ENCODE measurements at places on chromosomes 12 and 14. TPM values are rescaled to one million over a fixed set of nuclear protein-coding genes. Genes with fewer than 3 reads are reported as not detected.

KRT78 gene
- 481 TPM for total RNA-seq

GRCh38 chr12:632102-632696 lies 31.0 kb downstream of the NINJ2 start:
- DNase-seq: no peak
- H3K36me3 ChIP-seq: no peaks in the 10 kb centered on the region
- H3K27ac ChIP-seq: peak overlapping the region; percentile 90

DNA sequence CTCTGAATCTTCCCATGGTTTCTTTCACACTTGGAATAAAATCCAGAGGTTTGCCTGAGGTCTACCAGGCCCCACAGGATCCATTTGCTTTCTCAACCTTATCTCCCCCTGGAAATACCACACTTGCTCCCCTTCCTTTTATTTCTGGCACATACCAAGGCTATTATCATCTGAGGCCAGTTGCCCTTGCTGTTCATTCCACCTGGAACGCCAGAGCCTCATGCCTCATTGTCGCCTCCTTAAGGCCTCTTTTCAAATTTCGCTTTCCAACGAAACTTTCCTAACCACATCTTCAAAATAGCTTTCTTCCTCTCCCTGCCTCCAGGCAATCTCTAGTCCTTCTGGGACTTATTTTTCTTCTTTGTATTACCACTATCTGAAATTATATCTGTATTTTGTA lies 11.2 kb upstream of the LRIG3 start:
- H3K4me1 ChIP-seq: no peaks in the 10 kb centered on the region
- H3K27ac ChIP-seq: no peak overlapping the region
- no peak overlapping the region for H3K4me3 ChIP-seq
- H3K27me3 ChIP-seq: no peaks in the 10 kb centered on the region
- DNase-seq: no peak

GRCh38 chr14:77189479-77189878 lies 7.9 kb downstream of the TMEM63C start:
- no peaks in the 10 kb centered on the region for H3K27me3 ChIP-seq
- no peak overlapping the region for H3K27ac ChIP-seq
- H3K4me3 ChIP-seq: no peak overlapping the region
- DNase-seq: no peak

PCED1B gene
- total RNA-seq: 2.3 TPM

GRCh38 chr14:69288011-69288771 lies 28.2 kb downstream of the GALNT16 start:
- no peak overlapping the region for H3K27ac ChIP-seq
- no peaks in the 10 kb centered on the region for H3K36me3 ChIP-seq
- no peaks in the 10 kb centered on the region for H3K4me1 ChIP-seq
- H3K27me3 ChIP-seq: no peaks in the 10 kb centered on the region

- no peaks in the 10 kb centered on the region for H3K36me3 ChIP-seq
- no peak for DNase-seq
- H3K4me3 ChIP-seq: no peak overlapping the region
- H3K27me3 ChIP-seq: no peaks in the 10 kb centered on the region
Measured at GRCh38 chr12:117045160-117046010, 53.8 kb downstream of the TESC start.

GRCh38 chr14:72855913-72856312 lies 38.0 kb downstream of the DPF3 start:
- no peak overlapping the region for H3K4me3 ChIP-seq
- H3K27me3 ChIP-seq: no peaks in the 10 kb centered on the region
- no peak for DNase-seq
- H3K4me1 ChIP-seq: no peaks in the 10 kb centered on the region
- no peak overlapping the region for H3K27ac ChIP-seq

AICDA gene
- not detected for total RNA-seq

LTBR gene
- 98.2 TPM for total RNA-seq

GRCh38 chr12:113611652-113612051 lies 140.0 kb upstream of the LHX5 start:
- H3K27ac ChIP-seq: no peak overlapping the region
- no peaks in the 10 kb centered on the region for H3K36me3 ChIP-seq
- DNase-seq: no peak
- H3K27me3 ChIP-seq: no peaks in the 10 kb centered on the region
- no peaks in the 10 kb centered on the region for H3K4me1 ChIP-seq
- H3K4me3 ChIP-seq: no peak overlapping the region

GPR65 gene
- 1.1 TPM for total RNA-seq

PSMA3 gene
- 73.6 TPM for total RNA-seq

- H3K27ac ChIP-seq: no peak overlapping the region
- no peaks in the 10 kb centered on the region for H3K36me3 ChIP-seq
- no peaks in the 10 kb centered on the region for H3K4me1 ChIP-seq
- no peaks in the 10 kb centered on the region for H3K27me3 ChIP-seq
- no peak overlapping the region for H3K4me3 ChIP-seq
Measured at GRCh38 chr14:42742084-42742483, 1135.4 kb downstream of the LRFN5 start.

GRCh38 chr12:48280572-48280971 lies 70.1 kb downstream of the ZNF641 start:
- H3K27ac ChIP-seq: no peak overlapping the region
- no peaks in the 10 kb centered on the region for H3K4me1 ChIP-seq
- no peaks in the 10 kb centered on the region for H3K36me3 ChIP-seq
- DNase-seq: no peak
- no peaks in the 10 kb centered on the region for H3K27me3 ChIP-seq

DNA sequence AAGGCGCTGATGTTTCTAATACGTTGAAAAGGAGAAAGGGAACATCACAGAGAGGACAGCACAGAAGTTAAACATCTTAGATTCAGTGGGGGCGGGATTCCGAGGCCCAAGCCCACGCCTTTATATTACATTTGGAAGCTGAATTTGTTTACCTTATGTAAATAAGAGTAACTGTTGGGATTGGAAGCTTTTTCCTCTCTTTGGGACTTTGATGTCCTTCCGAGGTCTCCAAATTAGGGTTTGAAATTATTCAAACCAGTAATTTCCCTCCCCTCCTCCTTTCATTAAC lies 6.4 kb downstream of the FOXA1 start:
- peak overlapping the region; percentile 89 for H3K27ac ChIP-seq
- no peaks in the 10 kb centered on the region for H3K36me3 ChIP-seq
- H3K4me1 ChIP-seq: peaks cover 66% of the 10 kb centered on the region
- H3K4me3 ChIP-seq: peak overlapping the region; percentile 64

DNA sequence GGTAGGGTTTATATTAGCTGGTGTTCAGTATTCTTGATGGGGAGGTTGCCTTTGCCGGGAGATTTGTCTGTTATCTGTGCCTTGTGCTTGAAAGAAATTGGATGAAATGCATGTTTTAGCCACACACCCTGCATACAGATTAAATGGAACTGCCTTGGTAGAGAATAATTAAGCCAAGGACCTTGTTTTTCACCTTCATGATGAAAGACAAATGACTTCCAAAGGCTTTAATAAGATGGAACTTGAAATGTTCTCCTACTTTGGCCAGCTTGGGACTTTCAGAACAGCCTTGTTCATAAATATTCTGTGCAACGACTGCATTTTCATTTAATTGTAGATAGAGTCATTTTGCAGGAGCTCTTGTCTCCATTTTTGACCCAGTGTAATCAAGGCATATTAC lies 21.2 kb downstream of the JDP2 start:
- H3K4me1 ChIP-seq: peaks cover 46% of the 10 kb centered on the region
- peak overlapping the region; percentile 72 for H3K27ac ChIP-seq
- no peak overlapping the region for H3K4me3 ChIP-seq
- H3K36me3 ChIP-seq: peaks cover 22% of the 10 kb centered on the region
- DNase-seq: no peak

HHIPL1 gene
- not detected for total RNA-seq

DNA sequence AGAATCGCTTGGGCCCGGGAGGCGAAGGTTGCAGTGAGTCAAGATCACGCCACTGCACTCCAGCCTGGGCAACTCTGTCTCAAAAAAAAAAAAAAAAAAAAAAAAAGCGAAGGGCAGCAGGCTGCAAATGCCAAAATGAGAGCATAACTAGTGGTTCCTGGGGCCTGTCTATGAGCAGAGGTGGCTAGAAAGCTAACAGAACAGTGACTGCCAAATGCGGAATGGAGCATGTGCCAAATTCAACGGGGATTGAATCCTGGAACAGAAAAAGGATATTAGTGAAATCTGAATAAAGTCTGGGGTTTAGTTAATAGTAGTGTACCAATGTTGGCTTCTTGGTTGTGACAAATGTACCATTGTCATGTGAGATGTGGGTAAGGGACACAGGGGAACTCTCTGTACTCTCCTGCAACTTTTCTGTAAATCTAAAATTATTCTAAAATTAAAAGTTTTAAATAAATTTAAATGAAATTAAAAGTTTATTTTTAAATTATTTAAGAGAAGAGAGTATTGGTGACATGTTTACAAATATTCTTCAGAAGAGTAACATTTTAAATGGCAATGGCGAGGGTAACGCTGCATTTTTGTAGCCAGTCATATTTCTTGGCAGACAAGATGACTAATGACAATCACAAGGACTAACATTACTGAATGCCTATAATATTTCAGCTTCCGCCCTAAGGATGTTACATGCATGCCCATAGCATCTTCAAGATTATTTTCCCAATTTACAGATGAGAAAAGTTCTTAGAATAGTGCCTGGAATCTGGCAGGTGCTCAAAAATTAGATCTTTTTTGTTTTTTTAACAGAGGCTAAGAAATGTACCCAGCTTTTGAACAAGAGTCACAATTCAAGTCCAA lies 28.9 kb upstream of the NUDT4 start:
- DNase-seq: no peak
- no peaks in the 10 kb centered on the region for H3K27me3 ChIP-seq
- no peak overlapping the region for H3K27ac ChIP-seq
- no peak overlapping the region for H3K4me3 ChIP-seq
- no peaks in the 10 kb centered on the region for H3K4me1 ChIP-seq

DNA sequence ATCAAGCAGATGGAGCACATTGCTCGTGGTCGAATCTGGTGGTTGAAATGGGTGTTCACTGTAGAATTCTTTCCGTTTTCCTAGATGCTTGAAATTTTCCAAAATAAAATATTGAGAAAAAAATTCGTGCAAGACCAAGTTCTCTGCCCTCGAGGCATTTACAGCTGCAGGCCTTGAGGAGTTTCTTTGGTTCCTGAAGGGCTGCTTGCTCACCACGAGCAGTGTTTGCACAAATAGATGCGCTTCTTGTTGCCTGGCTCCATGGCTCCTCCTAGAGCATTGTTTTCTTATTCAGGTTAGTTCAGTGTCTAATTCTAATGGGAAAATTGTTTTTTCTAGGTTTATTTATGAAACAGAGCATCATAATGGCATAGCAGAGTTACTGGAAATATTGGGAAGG lies 74.5 kb upstream of the DYNC1H1 start:
- H3K36me3 ChIP-seq: peaks cover 100% of the 10 kb centered on the region
- H3K4me1 ChIP-seq: no peaks in the 10 kb centered on the region
- no peak for DNase-seq
- no peak overlapping the region for H3K4me3 ChIP-seq

AVPR1A gene
- 2.1 TPM for total RNA-seq

DNA sequence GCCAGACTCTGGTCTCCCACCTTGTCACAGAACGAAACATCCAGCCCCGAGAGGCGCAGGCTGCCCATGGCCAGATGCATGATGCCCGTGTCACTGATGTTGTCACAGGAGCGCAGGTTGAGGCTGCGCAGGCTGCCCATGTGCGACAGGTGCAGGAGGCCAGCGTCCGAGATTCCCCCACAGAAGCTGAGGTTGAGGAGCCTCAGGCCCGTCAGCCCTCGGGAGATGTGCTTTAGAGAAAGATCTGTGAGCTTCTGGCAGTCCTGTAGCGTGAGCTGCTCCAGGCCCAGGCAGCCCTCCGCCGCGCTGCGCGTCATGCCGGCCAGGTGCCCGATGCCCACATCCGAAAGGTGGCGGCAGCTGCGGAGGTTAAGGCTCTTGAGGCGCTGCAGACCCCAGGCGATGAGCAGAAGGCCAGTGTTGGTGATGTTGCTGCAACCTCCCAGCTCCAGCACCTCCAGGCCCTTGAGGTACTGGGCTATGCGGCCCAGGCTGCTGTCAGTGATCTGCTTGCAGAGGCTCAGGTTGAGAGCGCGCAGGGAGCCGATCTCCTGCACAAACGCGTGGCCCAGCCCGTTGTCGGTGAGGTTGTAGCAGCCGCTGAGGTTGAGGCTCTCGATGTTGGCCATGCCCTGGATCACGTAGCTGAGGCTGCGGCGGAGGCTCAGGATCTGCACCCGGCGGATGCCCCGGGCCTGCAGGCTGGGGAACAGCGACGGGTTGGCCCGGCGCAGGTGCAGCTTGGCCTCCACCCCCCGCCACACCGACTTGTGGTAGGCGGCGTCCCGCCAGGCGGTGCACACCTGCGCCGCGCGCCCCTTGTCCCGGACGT lies 991 bp downstream of the FBXL14 start:
- no peaks in the 10 kb centered on the region for H3K36me3 ChIP-seq
- H3K4me1 ChIP-seq: peaks cover 69% of the 10 kb centered on the region
- H3K27me3 ChIP-seq: no peaks in the 10 kb centered on the region
- no peak for DNase-seq
- peak overlapping the region; percentile 77 for H3K4me3 ChIP-seq
- H3K27ac ChIP-seq: peak overlapping the region; percentile 95

- DNase-seq: no peak
- H3K27me3 ChIP-seq: no peaks in the 10 kb centered on the region
- H3K4me3 ChIP-seq: no peak overlapping the region
- peaks cover 38% of the 10 kb centered on the region for H3K4me1 ChIP-seq
- peak overlapping the region; percentile 78 for H3K27ac ChIP-seq
- H3K36me3 ChIP-seq: no peaks in the 10 kb centered on the region
Measured at GRCh38 chr12:51326698-51327439, 2.9 kb upstream of the BIN2 start.

DNA sequence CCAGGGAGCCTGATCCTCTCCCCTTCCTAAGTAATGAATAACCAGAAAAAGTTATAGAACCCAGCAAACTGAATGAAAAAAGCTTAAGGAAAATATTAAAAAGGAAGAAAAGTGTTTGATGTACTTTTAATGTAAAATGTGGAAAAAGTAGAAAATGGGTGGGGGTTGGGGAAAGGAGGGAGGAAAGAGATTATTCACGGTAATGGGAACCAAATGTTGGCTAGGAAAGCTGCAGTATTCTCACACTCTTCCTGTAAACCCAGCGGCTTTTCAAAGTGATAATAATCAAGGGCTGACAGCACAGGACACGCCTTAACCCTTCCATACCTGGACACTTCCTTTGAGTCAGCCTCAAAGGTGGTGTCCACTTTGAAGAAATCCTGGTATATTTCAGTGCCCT lies 139.2 kb downstream of the TGFB3 start:
- H3K27me3 ChIP-seq: no peaks in the 10 kb centered on the region
- H3K4me1 ChIP-seq: no peaks in the 10 kb centered on the region
- H3K27ac ChIP-seq: no peak overlapping the region
- no peak for DNase-seq
- H3K4me3 ChIP-seq: no peak overlapping the region

GRCh38 chr12:70069221-70070105 lies 173.8 kb upstream of the CNOT2 start:
- H3K27ac ChIP-seq: no peak overlapping the region
- H3K4me3 ChIP-seq: no peak overlapping the region
- no peaks in the 10 kb centered on the region for H3K36me3 ChIP-seq
- no peaks in the 10 kb centered on the region for H3K4me1 ChIP-seq
- H3K27me3 ChIP-seq: no peaks in the 10 kb centered on the region

- H3K27me3 ChIP-seq: no peaks in the 10 kb centered on the region
- no peaks in the 10 kb centered on the region for H3K36me3 ChIP-seq
- DNase-seq: no peak
- H3K4me3 ChIP-seq: no peak overlapping the region
- H3K27ac ChIP-seq: no peak overlapping the region
Measured at GRCh38 chr14:37167151-37168047, 5.0 kb downstream of the SLC25A21 start.
